ENCODE measurements at places on chromosomes 12 and 14.

DNA sequence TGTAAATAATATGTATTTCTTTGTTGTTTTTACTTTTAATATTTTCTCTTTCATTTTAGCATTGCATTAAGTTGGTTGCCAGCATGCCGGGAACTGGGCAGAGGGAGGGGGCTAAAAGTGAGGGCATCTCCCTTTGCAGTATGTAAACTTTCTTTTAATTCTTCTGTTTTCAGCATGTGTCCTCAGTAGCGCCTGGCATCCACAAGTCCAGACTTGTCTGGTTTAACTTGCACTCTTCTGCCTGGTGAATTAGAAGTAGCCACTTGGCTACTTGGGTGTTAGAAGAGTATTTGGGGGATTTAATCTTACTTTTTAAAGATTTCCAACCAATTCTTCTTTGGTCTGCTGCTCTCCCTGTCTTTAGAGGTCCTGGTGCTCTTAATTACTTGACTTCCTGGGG is 117.2 kb upstream of the SCAF11 start:
- no peak for DNase-seq

- no peak for DNase-seq
Observed at GRCh38 chr14:81432219-81432661, 32.1 kb upstream of the STON2 start.

- peak; percentile 86 for DNase-seq
Observed at GRCh38 chr12:57726151-57726883, 12.2 kb downstream of the AGAP2 start.

- no peak for DNase-seq
Observed at GRCh38 chr12:69061574-69061973, 128.6 kb upstream of the CPM start.

DNA sequence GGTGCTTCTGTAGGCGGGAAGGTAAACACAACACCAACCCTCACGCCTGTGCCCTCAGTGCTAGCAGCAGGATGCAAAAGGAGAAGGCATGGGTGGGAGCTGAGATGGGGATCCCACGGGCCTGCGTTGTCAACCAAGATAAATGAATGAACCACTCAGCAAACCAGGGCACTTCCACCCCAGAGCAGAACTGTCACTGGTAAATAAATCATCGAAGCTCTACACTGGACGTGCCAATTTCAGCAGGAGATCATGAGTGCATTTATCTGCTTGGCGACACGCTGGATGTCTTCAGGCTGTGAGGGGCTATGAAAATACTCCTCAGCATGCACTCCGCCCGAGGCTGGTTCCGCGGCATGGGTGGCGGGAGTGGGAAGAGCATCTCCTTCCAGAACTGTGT is 33.2 kb downstream of the HSPB8 start:
- DNase-seq = no peak

DNA sequence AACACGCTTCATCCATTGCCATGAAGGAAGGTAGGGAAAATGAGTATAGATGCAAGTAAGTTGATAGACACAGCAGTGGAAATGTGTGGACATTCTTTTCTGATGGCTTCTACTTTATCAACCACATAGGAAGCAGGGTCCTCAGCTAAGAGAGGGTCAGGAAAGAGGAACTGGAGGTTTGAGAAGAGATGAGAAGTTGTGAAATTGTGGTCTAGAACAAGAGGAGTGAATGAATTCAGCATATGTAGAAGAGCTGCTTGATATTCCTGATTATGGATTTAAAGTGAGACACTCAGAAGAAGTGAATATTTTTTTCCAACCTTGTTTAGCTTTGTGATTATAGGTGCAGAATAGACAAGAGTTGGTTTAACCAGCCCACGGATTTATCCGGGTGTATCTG is 128.5 kb downstream of the SLC15A5 start:
- DNase-seq = no peak

DNA sequence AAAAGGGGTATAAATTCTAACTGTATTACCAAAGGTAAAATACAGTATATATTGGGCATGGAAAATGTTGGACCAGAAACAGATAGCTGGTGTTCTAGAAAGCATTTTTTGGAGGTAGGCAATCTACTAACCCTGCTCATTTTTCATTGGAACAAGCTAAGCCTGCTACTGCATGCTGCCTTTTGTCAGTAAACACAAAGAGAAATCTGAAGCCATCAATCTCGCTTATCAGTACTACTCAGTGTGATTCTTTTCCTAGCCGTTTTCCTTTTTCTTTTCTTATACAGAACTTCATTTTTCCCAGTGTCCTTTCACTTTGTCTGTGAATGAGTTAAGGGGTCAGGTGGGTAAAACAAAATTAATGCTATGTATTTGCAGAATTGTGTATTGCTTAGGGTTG is 312.3 kb downstream of the NPAS3 start:
- no peak for DNase-seq

DNA sequence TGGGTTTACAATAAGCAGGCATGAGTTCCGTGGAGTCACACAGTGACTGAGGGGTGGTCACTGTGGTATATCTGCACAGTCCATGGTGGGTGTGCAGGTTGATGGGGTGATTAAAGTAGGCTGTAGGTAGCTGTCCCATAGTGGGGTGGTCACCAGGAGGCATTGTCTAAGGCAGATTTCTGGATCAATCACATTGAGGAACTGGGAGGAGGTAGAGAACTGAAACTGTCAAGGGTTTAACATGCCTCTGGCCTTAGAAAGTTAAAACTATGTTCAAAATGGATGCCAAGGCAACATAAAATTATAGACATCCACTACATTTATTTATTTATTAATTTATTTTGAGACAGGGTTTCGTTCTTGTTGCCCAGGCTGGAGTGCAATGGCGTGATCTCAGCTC is 8.3 kb downstream of the ADCK1 start:
- no peak for DNase-seq

- no peak for DNase-seq
Observed at GRCh38 chr12:132214891-132215290, 70.6 kb downstream of the NOC4L start.

- DNase-seq = no peak
Observed at GRCh38 chr14:50821510-50822464, 9.2 kb downstream of the NIN start.

GRCh38 chr12:4745249-4745648 is 25.0 kb downstream of the GALNT8 start:
- no peak for DNase-seq

GRCh38 chr12:94535510-94535921 is 75.8 kb upstream of the CEP83 start:
- no peak for DNase-seq

- DNase-seq = no peak
Observed at GRCh38 chr14:104222396-104223036, 84.1 kb downstream of the KIF26A start.

DNA sequence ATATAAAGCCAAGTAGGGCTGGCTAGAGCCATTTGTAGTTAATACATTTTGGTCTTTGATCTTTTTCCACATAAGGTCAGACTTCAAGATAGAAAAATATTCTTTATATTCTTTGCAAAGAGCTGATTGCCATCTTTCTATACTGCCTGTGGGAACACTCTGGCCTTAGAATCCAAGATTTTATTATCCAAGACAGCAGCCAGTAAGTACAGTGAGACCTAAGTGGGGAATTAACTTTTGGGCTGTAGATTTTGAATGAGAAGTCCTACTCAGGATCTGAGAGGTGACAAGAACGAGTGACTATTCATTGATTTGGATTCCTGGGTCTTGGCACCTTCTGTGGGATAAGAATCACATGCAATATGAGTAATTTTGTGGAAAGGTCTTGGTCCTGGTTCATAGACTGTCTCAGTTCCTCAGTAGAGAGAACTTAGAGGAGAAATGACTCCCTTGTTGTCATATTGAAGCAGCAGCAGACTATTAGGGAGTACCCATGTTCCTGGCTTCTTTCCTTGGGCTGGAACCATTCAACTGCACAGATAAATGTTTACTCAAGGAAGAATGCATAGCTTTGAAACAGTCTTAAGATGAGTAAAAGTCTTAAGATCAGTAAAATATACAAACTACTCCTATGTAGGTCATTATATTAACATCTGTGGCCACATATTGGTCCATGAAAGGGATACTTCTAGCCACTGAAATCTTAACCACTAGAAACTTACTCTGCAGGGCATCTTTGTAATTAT is 353.8 kb downstream of the RAD51B start:
- DNase-seq = no peak

- DNase-seq = no peak
Observed at GRCh38 chr14:36055681-36056225, 120.8 kb downstream of the PTCSC3 start.

DNA sequence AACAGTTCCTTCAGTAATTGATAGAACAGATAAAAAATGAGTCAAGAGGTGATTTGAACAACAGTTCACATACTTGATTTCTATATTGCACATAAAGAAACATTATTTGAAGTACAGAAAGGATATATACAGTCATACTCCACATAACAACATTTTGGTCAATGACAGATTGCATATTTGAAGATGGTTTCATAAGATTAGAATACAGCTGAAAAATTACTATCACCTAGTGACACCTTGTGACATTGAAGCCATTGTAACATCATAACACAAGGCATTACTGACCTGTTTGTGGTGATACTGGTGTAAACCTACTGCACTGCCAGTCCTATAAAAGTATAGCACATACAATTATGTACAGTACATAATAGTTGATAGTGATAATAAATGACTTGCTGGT is 43.1 kb upstream of the ABCC9 start:
- DNase-seq = no peak

DNA sequence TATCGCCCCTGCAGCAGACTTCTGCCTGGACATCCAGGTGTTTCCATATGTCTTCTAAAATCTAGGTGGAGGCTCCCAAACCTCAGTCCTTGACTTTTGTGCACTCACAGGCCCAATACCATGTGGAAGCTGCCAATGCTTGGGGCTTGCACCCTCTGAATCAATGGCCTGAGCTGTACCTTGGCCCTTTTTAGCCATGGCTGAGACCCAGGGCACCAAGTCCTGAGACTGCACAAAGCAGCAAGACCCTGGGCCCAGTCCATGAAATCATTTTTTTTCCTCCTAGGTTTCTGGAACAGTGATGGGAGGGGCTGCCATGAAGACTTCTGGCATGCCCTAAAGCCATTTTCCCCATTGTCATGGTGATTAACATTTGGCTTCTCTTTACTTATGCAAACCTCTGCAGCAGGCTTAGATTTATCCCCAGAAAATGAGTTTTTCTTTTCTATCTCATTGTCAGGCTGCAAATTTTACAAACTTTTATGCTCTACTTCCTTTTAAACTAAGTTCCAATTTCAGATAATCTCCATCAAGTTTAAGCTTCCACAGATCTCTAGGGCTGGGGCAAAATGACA is 1445.8 kb upstream of the FLRT2 start:
- no peak for DNase-seq

DNA sequence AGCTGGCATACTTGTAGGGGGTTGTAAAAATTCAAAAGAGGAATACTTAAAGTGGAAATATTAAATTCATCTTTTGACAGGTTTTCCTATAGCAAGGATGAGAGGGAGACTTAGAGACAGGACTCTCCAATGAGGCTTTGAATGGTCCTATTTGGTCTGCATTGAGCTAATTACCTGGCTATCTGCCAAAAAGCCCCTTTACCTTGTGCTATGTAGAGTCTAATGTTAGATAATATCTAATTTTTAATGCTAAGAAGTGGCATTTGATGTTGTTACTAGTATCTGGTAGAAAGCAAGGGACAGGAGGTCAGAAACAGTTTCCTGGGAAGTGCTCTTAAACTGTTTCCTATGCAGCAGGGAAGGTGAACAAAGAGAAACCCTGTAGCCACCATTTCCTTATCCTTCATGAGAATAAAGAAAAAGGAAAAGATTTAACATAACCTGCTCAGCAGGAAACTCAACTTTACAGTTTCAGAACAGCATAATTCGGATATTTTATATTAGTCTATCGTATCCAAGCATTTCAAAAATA is 550.0 kb downstream of the SOX5 start:
- DNase-seq = no peak

DNA sequence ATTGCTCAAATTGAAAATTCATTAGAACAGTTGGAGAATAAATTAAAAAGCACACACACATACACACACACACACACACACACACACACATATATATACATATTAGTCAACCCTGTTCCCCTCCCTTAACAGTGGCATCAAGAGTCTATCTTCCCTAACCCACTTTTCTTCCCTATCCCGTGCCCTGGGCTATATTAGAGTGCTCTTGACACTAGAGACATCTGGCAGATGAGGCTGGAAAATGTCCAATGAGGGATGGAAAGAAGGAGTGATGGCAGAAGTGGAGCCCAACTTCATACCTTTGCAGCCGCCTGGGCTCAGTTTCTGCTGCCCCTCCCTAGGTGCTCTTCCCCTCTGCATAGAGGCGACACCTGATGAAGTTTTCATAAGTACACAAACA is 172.4 kb upstream of the NUDT4 start:
- no peak for DNase-seq

DNA sequence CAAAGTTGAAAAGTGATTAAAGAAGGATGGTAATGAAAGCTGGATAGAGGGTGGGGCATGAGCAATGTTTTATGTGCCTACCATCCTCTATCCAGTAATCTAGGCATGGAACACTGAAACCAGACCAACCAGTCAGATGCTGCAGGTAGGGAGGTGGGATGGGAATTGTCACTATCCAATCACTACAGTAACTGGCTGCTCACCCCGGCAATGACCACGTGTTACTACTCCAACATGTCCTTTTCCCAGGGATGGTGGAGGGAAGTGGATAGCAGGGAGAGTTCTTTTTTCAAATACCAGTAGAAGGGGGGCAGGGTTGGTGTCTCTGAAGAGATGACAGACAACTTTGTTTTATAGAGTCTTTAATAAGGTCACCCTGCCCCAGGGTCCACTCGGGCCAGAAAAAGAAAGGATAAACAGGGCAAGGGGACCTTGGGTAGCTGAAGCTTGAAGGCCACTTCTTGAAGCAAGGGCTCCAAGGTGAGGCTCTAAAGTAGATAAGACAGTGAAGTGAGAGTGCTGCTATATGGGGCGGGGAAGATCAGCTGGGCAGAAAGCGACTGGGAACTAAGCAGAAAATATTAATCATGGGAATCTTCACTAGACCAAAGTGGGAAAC is 14.7 kb upstream of the CDH24 start:
- DNase-seq = peak; percentile 43

DNA sequence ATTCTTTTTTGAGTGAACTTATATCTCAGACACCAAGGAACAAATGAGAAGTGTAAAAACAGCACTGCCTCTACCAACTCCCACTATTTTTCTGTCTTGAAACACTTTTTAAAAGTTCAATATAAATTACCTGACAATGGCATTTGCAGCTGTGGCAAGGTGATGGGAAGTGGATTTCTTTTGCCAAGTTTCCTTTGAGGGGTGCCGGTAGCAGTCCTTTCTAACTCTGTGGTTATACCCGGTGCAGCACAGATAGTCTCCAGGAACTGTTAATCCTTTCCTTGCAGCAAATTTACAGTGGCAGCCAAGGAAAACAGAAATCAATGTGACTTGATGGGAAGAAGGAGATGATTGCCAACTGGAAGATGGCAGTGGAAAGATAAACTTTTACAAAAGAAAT is 243.7 kb downstream of the BCAT1 start:
- DNase-seq = no peak

DNA sequence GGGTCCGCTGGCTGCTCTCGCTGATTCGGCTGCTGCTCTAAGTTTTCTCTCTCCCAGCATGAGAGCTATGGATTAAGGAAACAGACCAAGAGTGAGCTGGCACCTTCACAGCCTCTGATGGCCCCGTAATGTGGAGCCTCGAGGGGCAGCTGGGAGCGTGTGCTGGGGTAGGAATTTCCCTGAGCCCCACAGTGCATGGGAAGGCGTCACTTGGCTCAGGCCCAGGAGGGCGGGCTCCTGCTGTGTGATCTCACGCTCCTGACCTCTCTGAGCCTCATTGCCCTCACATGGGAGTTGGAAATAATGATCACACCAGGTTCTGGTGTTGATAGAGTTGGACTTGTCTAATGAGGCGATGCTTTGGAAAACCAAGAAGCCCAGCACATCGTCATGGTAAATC is 238.6 kb upstream of the CRY1 start:
- DNase-seq = no peak

GRCh38 chr12:122646517-122647217 is 56.5 kb downstream of the HCAR2 start:
- DNase-seq = no peak
